CMK (cell line): ENCODE measurements at places on chromosomes 1 and 21.
A peak's percentile ranks its signal among the peaks of the same experiment; 100 is the strongest.

DNA sequence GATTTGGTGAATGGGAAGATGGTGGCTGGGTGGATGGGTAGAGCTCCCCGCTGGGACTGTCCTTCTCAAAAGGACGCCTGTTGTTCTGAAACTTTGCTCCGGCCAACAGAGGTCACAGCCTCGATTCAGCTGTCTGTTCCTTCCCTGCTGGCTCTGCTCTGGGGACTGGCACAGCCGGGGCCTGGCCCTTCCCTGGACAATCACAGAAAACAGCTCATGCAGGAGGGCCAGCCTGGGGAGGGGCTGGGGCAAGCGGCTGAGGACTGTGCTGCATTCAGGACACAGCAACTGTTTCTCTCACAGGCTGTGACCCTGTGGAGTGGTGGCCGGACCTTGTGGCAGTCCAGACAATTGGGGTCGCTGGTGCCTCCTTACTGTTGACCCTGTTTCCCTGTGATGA lies 110.7 kb upstream of the TMEM51 start:
- DNase-seq, result no peak

DNA sequence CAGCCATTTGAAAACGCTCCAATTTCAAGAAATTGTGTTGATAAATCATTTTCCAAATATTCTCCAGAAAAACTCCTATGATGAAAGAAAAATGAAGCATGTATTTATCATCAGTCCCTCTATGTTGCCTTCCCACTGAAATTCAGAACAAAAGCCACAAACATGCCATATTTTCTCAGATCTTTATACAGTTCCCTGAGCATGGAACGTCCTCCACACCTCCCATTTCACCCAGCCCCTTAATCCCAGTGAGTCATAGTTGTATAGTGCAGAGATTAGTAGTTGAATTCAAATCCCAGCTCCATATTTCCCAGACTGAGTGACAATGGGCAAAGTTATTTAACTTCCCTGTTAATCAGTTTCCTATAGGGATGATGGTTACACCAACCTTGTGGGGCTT lies 20.6 kb upstream of the NPL start:
- DNase-seq, result no peak

DNA sequence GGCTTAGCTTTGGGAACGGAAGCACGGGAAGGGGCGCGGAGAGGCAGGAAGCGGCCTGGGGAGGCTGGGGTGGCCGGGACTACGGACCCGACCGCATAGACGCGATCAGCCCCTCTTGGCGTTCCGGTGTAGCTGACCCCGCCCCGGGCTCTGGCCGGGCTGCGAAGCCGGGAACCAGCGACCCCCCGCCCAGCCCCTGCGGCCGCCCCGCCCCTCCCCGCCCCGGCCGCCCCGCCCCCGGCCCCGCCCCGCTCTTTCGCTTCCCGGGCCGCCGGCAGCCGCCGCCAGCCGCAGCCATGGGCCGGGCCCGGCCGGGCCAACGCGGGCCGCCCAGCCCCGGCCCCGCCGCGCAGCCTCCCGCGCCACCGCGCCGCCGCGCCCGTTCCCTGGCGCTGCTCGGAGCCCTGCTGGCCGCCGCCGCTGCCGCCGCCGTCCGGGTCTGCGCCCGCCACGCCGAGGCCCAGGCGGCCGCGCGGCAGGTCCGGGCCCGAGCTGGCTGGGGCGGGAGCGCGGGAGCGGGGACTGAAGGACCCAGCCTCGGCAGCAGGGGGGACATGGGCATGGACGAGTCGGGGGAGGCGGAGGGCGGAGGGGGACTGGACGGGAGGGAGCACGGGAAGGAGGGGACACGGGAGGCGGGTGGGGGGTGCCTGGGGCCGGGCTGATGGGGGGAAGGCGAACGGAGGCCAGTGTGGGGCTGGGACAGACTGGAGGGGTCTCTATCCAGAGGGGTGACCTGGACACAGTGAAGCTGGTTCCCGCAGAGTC lies at the start of gene SELENON:
Gene SELENON (plus strand): TSS at position 259 of the 768 bp plus-strand sequence. CDS start 38 bp downstream, at position 297.
- peak; percentile 95 for DNase-seq

GRCh38 chr1:52795464-52795863 lies 47.1 kb upstream of the ZYG11A start:
- DNase-seq, result no peak

DNA sequence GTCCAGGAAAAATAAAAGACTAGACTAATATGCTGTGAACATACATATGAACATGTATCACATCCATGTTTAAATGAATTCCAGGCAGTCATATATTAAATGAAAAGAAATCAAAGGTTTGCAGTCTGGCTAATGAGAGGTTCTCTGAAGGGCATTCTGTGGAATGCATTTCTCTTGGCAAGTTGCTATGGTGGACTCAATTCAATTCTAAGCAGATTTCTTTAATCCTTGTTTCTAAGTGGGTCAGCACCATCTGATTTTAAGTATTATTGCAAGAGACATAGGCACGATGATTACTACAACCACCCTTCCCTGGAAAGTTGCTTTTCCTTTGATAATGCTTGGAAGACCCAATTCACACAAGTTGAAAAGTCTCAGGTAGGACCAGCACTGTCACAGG lies 23.9 kb upstream of the ABCA4 start:
- no peak for DNase-seq

- no peak for DNase-seq
Measured at GRCh38 chr1:106780066-106780465, 276.4 kb upstream of the PRMT6 start.

GRCh38 chr1:228365271-228366061 lies 41.2 kb downstream of the TRIM11 start:
- DNase-seq, result no peak

DNA sequence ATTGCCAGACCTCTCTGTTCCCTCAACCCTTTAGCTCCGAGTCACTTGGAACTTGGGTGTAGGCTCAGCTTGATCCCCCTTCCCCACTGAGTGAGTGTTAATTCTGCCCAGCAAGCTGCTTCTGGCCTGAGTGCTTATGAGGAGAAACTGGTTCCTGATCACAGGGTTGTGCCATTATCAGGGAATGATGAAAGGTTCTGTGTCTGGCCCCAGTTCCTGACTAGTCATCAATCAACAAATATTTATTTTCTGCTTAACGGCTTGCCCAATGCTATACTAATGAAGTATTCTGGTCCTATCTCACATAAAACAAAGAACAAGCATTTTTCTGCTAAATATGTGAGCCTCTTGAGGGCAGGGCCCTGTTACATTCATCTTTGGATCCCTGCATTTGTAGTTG lies 20.8 kb downstream of the CC2D1B start:
- no peak for DNase-seq

- no peak for DNase-seq
Measured at GRCh38 chr1:1429671-1430073, 5.8 kb upstream of the VWA1 start.

- DNase-seq, result no peak
Measured at GRCh38 chr21:17786071-17786850, 32.9 kb downstream of the C21orf91 start.

- no peak for DNase-seq
Measured at GRCh38 chr1:204854286-204854685, 16.4 kb upstream of the NFASC start.

- no peak for DNase-seq
Measured at GRCh38 chr1:244941121-244941520, 76.8 kb upstream of the HNRNPU start.

DNA sequence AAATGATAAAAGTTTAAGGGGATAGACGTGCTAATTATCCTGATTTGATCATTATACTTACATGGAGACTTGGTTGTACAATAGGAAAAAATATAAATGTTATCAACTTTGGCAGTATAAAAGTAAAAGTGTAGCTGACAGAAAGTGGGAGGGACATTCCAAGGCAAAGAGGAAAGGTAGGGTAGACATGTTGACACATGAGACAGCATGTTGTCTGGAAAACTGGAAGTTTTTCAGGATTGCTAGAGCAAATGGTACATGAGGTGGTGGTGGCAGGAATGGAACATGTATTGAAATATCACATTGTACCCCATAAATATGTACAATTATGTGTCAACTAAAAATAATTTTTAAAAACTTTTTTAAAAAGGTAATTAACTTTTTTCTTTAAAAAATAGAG lies 13.2 kb downstream of the DIPK1A start:
- no peak for DNase-seq

- no peak for DNase-seq
Measured at GRCh38 chr1:207500306-207500705, 4.3 kb downstream of the CR1 start.

- no peak for DNase-seq
Measured at GRCh38 chr1:232586679-232587078, 43.3 kb downstream of the SIPA1L2 start.

- no peak for DNase-seq
Measured at GRCh38 chr1:163610486-163610885, 288.7 kb downstream of the NUF2 start.

GRCh38 chr1:214853340-214853739 lies 229.2 kb upstream of the KCNK2 start:
- no peak for DNase-seq

GRCh38 chr21:45923146-45923545 lies 58.4 kb upstream of the COL6A1 start:
- peak; percentile 33 for DNase-seq

- no peak for DNase-seq
Measured at GRCh38 chr1:170732252-170732588, 68.3 kb downstream of the PRRX1 start.

GRCh38 chr21:15379776-15380175 lies 315.0 kb upstream of the NRIP1 start:
- no peak for DNase-seq

DNA sequence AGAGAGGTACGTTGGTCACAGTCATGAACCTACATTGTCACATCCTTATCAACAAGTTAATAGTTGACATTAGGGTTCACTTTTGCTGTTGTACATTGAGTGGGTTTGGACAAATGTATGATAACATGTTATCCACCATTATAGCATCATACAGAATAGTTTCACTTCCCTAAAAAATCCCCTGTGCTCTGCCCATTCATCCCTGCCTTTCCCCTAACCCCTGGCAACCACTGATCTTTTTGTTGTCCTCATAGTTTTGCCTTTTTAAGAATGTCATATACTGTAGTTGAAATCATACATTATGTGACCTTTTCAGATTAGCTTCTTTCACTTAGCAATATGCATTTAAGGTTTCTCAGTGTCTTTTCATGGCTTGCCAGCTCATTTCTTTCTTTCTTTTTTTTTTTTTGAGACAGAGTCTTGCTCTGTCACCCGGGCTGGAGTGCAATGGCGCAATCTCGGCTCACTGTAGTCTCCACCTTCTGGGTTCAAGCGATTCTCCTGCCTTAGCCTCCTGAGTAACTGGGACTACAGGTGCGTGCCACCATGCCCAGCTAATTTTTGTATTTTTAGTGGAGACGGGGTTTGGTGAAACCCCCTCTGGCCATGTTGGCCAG lies 50.6 kb downstream of the UCK2 start:
- DNase-seq, result no peak

DNA sequence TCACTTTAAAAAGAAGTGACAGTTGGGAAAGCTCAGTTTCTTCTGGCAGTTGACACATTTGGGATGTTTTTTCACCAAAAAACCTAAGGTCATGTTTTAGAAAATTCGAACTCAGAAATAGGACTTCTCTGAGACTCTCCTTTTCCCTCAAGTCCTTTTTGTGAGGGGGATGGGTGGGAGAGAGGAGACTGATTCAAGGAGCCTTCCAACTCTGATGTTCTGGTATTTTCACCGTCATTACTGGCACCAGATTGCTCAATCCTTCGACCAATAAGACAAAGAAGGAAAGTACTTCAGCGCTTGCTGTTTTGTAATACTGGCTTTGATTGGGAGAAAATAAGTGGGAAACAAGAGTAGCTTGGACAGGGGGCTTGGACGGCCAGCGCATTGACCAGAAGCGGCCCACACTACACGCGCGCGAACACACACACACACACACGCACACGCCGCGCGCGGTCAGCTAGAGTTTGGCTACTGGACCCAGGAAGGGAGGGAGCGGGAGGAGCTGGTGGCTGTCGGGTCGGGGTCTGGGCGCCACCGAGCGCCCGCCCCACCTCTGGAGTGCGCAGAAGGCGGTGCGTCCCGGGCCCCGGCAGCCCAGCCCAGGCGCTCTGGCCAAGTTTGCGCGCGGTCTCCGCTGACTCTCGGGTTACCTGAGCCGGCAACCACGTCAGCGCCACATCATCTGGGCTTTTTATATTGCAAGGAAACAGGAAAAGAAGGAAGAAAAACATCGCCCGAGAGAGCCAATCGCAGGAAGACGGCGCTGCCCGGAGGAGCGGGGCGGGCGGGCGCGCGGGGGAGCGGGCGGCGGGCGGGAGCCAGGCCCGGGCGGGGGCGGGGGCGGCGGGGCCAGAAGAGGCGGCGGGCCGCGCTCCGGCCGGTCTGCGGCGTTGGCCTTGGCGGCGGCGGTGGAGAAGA lies at the start of gene KCNK1:
Gene KCNK1 (plus strand): TSS at position 855 of the 921 bp plus-strand sequence. CDS start 66 bp downstream, at position 921.
- DNase-seq, result no peak

GRCh38 chr1:237386362-237387143 lies 344.6 kb downstream of the RYR2 start:
- no peak for DNase-seq

DNA sequence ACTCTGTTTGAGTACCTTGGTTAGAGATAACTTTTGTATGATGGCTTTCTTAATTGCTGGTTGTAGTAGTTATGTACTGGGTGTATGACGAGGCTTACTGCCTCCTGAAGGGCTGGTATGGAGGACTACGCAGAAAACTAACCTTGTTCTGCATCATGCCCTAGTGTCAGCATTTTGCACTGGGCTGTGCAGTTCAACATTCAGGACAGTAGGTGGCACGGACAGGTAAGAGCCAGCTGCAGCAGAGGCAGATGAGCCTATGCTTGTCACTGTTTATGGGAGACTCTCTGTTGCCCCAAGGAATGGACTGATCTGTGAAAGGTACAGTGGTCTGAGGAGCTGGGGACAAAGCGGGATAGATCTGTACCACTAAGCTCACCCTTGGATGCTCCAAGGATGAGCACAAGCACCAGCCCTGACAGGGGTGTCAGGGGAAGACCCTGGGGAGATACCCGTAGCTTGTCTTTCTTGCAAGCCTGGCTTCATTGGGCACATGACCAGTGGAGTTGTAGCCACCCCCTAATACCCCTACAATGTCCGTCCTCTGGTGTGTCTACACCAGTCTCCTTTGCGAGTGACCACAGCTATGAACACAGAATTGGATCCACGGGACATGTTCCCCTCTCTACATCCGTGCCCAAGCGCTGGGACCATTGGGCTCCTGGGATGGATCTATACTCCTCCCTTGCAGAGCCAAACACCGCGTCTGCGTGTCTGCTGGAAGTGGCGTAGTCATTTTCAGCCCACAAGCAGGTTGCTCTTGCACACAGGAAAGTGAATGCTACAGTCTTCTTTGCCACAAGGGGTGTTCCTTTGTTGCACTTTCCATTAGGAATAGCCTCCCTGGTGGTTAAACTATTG lies 51.1 kb upstream of the CFHR3 start:
- DNase-seq, result peak; percentile 31

GRCh38 chr1:8182034-8182761 lies 135.7 kb upstream of the SLC45A1 start:
- no peak for DNase-seq

GRCh38 chr21:43210454-43211071 lies 41.8 kb downstream of the CRYAA start:
- DNase-seq, result no peak

- no peak for DNase-seq
Measured at GRCh38 chr1:246629030-246629429, 62.8 kb downstream of the CNST start.
